Psoas muscle (tissue), 8 donors: ENCODE measurements at places on chromosomes 2 and 18. TPM values are rescaled to one million over a fixed set of nuclear protein-coding genes. Genes with fewer than 3 reads are reported as not detected.

RDH14 gene
- 23.9 TPM for polyA plus RNA-seq

CD28 gene
- polyA plus RNA-seq: 0.09 TPM

BUB1 gene
- 0.22 TPM for polyA plus RNA-seq

DCC gene
- not detected for polyA plus RNA-seq

GKN2 gene
- polyA plus RNA-seq: not detected

LINC00305 gene
- polyA plus RNA-seq: not detected

ICOS gene
- polyA plus RNA-seq: not detected

DNA sequence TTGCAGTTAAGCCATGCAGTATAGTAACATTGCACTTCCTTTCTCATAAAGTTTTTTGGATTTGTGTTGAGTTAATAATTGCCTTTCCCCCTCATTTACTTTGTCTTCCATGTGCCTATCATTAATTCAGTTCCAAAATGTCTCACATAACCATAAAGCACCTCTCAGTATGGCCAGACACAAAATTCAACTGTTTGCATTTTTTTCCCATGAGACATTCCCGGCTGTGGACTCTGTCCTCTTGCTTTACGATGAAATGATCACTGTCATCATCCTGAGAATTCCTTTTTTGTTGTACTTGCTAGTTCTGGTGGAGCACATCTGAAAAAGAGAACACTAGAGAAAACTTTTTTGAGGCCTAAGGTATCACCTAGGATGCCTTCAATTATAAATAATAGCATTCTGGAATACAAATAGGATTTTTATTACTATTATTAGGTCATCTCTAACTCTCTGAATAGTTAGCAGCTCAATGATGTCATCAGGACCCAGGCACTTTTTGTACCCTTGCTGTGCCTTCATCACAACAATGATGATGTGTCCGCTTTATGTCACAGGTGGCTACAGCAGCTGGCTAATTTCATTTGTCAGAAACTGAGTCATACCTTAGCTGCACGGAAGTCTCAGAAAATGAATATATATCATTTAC lies 8.5 kb upstream of the ATP8B1 start:
- no peaks in the 10 kb centered on the region for H3K36me3 ChIP-seq
- no peak overlapping the region for H3K4me3 ChIP-seq
- peaks cover 2% of the 10 kb centered on the region for H3K27me3 ChIP-seq

DNA sequence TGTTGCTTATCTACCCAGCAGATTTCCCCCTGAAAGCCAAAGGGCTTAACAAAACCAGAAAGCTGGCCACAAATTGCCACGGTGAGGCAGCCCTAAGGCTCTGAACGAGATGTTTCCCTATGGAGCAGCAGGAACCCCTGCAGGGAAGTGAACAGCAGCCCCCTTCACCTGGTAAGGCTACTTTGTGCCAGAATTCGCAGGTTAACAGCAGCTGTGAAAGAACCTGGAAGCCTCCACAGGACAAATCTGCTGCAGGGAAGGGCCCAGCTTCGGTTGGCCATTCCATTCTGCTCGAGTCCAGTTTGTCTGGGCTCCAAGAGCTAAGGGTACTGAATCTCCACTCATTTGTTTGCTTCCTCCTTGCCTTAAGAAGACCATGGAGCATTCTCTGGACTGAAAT lies 175.3 kb downstream of the PDE11A start:
- H3K4me1 ChIP-seq: no peaks in the 10 kb centered on the region
- no peaks in the 10 kb centered on the region for H3K27me3 ChIP-seq
- no peak for DNase-seq

GRCh38 chr2:4678927-4679326 lies 975.6 kb downstream of the DCDC2C start:
- no peak overlapping the region for H3K27ac ChIP-seq
- DNase-seq: no peak
- no peak overlapping the region for H3K4me3 ChIP-seq
- no peaks in the 10 kb centered on the region for H3K36me3 ChIP-seq

GRCh38 chr2:38245114-38245641 lies 131.9 kb downstream of the ATL2 start:
- H3K4me1 ChIP-seq: peaks cover 16% of the 10 kb centered on the region
- DNase-seq: no peak
- no peak overlapping the region for H3K4me3 ChIP-seq
- peak overlapping the region; percentile 36 for H3K27ac ChIP-seq
- no peaks in the 10 kb centered on the region for H3K36me3 ChIP-seq

- H3K4me3 ChIP-seq: no peak overlapping the region
- no peaks in the 10 kb centered on the region for H3K27me3 ChIP-seq
- no peak overlapping the region for H3K27ac ChIP-seq
Measured at GRCh38 chr18:36476433-36476832, 178.9 kb downstream of the FHOD3 start.

DNA sequence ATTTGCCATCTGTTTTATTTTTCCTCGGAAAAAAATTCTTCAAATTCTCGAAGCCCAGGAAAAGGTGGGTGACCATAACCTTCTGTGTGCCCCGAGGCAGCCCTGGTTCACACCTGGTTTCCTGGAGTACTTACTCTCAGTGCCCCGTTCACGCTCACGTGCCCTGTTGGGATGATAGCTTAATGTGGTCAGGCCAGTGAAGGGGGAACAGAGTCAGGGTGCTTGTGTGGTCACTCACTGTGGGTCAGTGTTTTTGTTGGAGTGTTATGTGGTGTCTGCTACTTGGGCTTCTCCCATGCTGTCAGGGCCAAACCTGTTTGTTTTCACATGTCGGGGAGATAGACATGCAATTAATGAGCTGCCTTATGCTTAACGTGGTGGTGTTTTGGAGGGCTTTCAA lies 78.1 kb downstream of the MAP4K4 start:
- no peak overlapping the region for H3K4me3 ChIP-seq
- DNase-seq: no peak
- H3K4me1 ChIP-seq: peaks cover 69% of the 10 kb centered on the region
- H3K36me3 ChIP-seq: no peaks in the 10 kb centered on the region
- no peaks in the 10 kb centered on the region for H3K27me3 ChIP-seq

DNA sequence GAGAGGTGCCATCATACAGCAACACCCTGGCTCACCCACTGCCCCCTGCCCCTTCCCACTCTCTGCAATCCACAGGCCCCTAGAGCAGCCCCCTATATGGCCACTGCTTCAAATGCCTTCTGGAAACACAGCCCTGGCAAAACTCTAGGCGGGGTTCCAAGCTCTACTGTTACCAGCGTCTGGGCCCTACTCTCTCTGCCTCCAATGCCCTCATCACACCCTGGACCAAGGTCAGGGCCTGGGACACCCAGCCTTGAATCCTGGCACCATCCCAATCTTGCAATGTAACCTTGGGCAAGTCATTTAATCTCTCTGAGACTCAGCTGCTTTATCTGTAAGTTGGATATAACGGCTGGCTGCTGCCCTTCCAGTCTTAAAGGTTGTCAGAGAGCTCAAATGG lies 39.2 kb upstream of the LOXHD1 start:
- H3K4me1 ChIP-seq: peaks cover 17% of the 10 kb centered on the region
- peak overlapping the region; percentile 36 for H3K27ac ChIP-seq
- DNase-seq: no peak
- H3K27me3 ChIP-seq: no peaks in the 10 kb centered on the region
- H3K4me3 ChIP-seq: no peak overlapping the region

- H3K36me3 ChIP-seq: no peaks in the 10 kb centered on the region
- DNase-seq: no peak
- no peak overlapping the region for H3K4me3 ChIP-seq
- H3K27me3 ChIP-seq: no peaks in the 10 kb centered on the region
- H3K4me1 ChIP-seq: no peaks in the 10 kb centered on the region
Measured at GRCh38 chr2:113111823-113112287, 15.5 kb upstream of the IL1RN start.

DNA sequence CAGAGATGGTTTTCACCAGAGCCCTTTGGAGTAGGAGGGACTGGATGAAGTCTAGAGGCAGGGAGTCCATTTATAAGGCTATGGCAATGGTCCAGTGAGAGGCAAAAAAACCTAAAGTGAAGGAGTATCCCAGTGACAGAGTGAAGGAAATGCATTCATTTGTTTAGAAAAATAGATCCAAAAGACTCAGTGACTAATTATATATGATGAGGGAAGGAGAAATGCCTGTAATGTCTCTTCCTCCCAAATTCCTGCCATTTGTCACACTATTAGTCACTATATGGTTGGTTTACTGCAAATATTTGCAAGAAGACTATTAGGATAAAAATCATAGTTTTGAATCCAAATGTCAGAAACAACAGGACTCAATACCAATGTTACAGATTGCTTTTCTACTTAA lies 104.2 kb downstream of the ZNF521 start:
- no peaks in the 10 kb centered on the region for H3K36me3 ChIP-seq
- no peaks in the 10 kb centered on the region for H3K4me1 ChIP-seq
- no peak overlapping the region for H3K4me3 ChIP-seq
- no peak overlapping the region for H3K27ac ChIP-seq
- H3K27me3 ChIP-seq: no peaks in the 10 kb centered on the region
- DNase-seq: no peak

DNA sequence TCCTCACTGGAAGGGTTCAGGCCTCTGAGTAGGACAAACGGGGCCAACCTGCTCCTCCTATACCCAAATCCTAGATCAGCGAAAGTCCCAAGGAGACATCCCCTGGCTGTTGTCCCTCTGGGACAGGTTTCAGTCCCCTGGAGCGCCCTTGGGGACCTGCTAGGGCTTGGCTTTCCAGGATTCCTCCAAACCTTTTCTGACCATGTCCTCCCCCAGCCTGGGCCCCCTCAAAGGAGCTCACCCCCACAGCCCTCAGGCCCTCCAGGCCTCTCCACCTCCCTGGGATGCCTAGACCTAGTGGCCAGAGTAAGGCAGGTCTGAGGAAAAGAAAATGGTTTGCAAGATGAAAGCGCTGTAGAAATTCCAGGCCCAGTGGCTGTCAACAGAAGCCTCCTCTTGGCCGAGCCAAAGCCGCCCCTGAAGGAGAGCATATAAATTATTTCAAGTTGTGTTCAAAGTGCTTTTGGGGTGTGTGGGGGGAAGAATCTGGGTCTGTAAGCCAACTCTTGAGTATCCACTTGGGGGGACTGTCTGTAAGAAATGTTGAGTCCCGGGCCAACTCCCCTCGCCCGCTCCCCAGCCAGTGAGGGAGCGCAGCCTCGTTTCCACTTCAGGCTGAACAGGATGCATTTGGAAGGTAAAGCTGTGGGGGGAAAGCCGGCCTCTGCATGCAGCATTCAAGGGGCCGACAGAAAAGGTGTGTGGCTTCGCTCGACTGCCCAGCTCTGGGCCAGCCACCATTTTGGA lies 158.6 kb downstream of the DYSF start:
- H3K4me1 ChIP-seq: peaks cover 22% of the 10 kb centered on the region
- H3K27ac ChIP-seq: peak overlapping the region; percentile 44
- H3K27me3 ChIP-seq: no peaks in the 10 kb centered on the region

- H3K36me3 ChIP-seq: no peaks in the 10 kb centered on the region
- no peaks in the 10 kb centered on the region for H3K27me3 ChIP-seq
- H3K4me3 ChIP-seq: no peak overlapping the region
- peak; percentile 36 for DNase-seq
Measured at GRCh38 chr2:235642446-235643098, 148.7 kb downstream of the AGAP1 start.

DNA sequence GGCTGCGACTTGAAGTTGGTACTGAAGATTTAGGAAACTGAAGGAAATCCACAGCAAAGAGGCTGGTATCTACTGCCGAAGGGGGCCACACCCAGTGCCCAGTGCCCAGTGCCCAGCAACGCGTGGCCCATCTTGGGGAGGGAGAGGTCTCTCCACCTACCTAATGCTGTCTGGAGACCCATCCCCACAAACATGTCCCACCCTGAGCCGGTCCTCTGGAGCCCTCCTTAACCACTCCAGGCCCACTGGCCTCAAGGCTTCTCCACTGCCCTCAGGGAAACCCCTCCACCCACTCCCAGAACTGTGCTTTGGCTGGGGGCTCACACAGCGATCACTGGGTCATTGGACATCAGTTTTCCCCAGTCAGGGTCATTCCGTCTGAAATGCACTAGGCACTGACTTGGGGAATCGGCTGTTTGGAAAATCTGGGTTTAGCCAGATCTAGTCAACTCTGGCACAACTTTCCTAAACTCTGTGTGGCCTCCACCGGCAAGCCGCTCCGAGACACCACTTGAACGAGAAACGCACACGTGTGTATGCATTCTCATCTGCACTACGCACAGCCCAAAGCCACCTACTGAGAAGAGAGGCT lies 20.1 kb downstream of the GPR55 start:
- H3K36me3 ChIP-seq: no peaks in the 10 kb centered on the region
- H3K27ac ChIP-seq: no peak overlapping the region
- no peaks in the 10 kb centered on the region for H3K27me3 ChIP-seq
- H3K4me3 ChIP-seq: no peak overlapping the region
- no peak for DNase-seq

- no peaks in the 10 kb centered on the region for H3K27me3 ChIP-seq
- H3K4me1 ChIP-seq: no peaks in the 10 kb centered on the region
Measured at GRCh38 chr2:9008951-9009664, 5.6 kb upstream of the MBOAT2 start.

GRCh38 chr2:28349546-28350165 lies 43.0 kb upstream of the FOSL2 start:
- peaks cover 31% of the 10 kb centered on the region for H3K4me1 ChIP-seq
- no peaks in the 10 kb centered on the region for H3K27me3 ChIP-seq
- DNase-seq: peak; percentile 1
- H3K36me3 ChIP-seq: no peaks in the 10 kb centered on the region

DNA sequence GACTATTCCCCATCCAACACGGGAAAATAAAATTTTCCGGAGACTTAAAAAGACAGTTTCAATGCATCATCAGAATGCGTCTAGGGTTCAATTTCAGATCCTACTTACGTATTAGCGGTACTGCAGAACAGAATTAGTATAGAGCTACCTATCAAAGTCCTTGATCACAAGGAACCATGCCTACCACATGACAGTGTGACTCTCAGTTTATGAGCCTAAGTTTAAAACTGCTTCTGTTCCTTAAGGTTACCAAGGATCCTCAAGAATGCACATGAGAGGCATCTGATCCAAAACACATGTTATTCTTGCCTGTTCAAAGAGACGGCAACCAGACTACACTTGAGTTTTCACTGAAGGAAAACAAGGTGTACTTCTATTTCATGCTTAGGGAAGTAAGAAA lies 369.7 kb downstream of the EPHA4 start:
- DNase-seq: no peak
- H3K36me3 ChIP-seq: no peaks in the 10 kb centered on the region
- no peaks in the 10 kb centered on the region for H3K4me1 ChIP-seq
- no peak overlapping the region for H3K27ac ChIP-seq
- H3K27me3 ChIP-seq: no peaks in the 10 kb centered on the region

DNA sequence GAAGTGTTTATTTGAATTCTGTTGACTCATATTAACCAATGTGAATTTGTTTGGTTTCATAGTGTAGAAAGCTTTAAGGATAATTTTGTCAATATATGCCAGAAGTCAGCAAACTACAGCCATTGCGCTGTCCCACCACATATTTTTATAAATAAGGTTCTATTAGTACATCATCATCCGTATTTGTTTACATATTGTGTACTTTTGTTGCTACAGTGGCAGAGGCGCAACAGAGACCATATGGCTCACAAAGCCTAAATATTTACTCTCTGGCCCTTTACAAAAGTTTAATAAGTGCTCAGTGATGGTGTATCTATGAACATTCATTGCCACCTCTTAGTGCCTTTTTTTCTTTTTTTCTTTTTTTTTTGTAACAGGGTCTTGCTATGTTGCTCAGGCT lies 6.4 kb downstream of the ERLEC1 start:
- H3K27me3 ChIP-seq: no peaks in the 10 kb centered on the region
- no peaks in the 10 kb centered on the region for H3K36me3 ChIP-seq
- H3K4me1 ChIP-seq: peaks cover 14% of the 10 kb centered on the region
- no peak overlapping the region for H3K27ac ChIP-seq

- H3K27ac ChIP-seq: no peak overlapping the region
- no peaks in the 10 kb centered on the region for H3K27me3 ChIP-seq
- no peak overlapping the region for H3K4me3 ChIP-seq
- H3K36me3 ChIP-seq: no peaks in the 10 kb centered on the region
Measured at GRCh38 chr2:3986530-3987258, 283.3 kb downstream of the DCDC2C start.
